ENCODE measurements at places on chromosomes 2 and 18.

DNA sequence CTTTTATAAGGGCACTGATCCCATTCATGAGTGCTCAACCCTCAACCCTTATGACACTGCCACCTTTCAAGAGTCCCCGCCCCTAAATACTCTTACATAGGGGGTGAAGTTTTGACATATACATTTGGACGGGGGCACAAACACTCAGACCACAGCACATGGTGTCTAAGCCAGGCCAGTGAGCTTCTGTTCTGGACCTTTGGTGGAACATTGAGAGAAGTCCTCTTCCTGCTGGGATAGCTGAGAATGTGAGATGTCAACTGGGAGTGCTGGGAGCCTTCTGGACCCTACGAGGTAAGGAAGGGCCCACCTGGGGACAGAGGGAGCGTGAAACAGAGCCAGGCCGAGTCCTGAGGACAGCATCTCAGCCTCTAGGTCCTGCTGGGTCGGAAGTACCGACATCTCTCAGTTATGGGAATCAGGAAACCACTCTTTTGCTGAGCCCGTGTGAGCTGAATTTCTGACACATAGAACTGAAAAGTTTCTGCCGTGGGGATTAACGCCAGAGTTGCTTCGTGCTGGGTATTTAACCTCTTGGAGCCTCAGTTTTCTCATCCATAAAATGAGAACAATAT lies 114.9 kb downstream of the PDCL3 start:
- no peak for DNase-seq

- DNase-seq, result no peak
Observed at GRCh38 chr2:239264492-239264837, 136.4 kb downstream of the HDAC4 start.

GRCh38 chr18:10164271-10165071 lies 250.7 kb downstream of the VAPA start:
- DNase-seq, result no peak

- no peak for DNase-seq
Observed at GRCh38 chr18:644395-645004, 13.0 kb upstream of the TYMS start.

- DNase-seq, result no peak
Observed at GRCh38 chr2:237488901-237489860, 2.1 kb downstream of the MLPH start.

DNA sequence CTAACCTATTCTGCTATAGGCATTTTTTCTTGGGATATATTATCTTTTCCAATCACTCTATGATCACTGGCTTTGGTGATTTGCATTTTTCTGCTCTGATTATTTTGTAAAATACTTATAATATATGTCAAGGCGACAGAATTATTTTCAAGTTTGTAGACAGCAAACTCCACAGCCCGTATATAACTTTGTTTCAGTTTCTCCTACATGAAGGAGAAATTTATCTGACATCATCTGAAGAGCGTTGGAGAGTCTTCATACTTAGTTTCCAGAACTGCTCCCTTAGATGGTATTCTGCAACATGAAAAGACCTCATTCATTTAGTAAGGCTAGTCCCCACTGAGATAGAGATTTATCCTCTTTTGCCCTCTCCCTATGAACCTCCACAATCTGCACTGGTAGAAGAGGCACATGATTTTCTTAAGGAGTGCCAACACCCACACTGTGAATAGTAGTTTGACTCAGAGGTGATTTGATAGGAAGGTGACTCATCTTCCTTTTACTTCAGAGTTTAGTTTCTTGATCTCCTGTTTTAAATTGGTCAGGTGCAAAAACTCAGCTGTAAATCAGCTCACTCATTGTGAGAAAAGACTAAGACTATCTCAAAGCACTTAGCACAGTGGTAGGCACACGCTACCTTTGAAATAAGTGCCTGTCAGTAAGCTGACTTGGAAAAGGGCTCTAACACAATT lies 1848.6 kb upstream of the CELF4 start:
- DNase-seq, result no peak
